Stimulated activated CD8-positive, alpha-beta memory T cell treated with anti-CD3 and anti-CD28 coated beads, Interleukin-4, amount 100 ng/mL, for 4 hours (primary cell): ENCODE measurements at places on chromosomes 7 and 10.

- no peak for DNase-seq
These were observed 2.8 kb downstream of the PDGFA start for GRCh38 chr7:516606-517456.

GRCh38 chr7:38367301-38367890, 94.0 kb upstream of the TARP start:
- DNase-seq: no peak

DNA sequence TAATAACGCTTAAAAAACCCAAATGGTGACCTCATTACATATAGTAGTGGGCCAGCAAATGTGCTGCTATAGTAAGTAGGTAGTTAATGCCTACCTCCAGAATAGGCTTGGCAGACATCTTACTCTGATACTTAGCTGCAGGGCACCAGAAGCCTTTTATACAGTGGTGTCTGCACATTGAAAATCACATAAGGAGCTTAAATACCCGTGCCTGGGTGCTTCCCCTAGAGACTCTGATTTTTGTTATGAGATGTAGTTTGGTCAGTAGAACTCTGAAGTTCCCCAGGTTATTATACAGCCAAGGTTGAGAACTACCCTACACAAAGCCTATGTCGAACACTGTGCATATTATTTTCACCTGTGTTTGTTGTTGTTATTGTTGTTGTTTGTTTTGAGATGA, 47.2 kb downstream of the ANKIB1 start:
- DNase-seq: no peak

DNA sequence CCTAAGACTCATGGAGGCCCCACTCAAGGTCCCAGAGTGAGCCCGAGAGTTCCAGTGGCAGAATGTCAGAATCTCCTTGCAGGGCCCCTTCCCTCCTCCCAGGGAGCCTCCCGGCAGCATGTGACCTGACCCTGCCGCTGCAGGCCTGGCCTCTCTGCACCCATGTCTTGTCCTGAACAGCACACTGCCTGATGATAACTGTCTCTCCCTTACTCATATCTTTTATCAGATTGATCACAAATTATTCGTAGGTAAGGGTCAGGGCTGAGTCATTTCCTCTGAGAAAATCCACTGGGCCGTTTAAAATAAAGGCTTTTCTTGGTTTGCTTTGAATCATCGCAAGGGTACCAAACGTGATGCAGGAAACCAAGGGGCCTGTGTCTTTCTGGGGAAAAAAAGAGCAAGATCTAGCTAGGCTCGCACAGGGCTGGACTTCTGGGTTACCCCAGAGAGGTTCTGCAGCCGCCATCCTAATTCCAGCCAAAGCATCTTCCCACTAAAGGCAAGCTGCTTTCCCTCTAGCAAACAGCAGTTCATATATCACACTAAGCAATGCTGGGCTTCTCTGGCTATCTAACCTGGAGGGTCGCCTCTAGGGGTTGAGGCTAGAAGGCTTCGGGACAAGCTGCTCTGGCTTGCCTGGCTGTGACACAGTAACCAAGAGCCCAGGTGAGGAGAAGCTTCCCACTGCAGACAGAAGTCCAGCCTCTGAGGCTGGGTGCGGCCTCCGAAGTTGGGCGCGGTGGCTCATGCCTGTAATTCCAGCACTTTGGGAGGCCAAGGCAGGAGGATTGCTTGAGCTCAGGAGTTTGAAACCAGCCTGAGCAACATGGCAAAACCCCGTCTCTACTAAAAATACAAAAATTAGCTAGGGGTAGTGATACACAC, 104.9 kb downstream of the SPDYE5 start:
- no peak for DNase-seq

DNA sequence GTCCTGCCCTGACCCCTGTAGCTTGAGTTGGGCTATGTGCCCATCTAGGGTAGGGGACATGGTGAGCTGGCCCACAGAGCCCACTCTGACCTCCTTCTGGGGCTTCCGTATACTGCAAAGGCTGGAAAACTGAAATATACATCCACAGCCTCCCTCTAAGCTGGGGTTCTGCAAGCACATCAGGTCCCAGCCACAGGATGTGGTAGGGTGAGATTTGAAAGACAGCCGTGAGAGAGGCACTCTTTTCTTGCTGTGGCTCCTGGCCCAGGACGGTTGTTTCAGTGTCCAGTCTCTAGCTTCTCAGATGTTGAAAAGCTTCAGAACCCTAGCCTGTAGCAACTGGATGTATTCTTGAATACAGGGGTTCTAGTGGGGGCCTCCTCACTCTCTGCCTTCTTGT, 60.1 kb upstream of the ADRB1 start:
- no peak for DNase-seq
